Activated CD8-positive, alpha-beta memory T cell treated with anti-CD3 and anti-CD28 coated beads for 1 hour (primary cell): ENCODE measurements at places on chromosomes 3 and 15.

DNA sequence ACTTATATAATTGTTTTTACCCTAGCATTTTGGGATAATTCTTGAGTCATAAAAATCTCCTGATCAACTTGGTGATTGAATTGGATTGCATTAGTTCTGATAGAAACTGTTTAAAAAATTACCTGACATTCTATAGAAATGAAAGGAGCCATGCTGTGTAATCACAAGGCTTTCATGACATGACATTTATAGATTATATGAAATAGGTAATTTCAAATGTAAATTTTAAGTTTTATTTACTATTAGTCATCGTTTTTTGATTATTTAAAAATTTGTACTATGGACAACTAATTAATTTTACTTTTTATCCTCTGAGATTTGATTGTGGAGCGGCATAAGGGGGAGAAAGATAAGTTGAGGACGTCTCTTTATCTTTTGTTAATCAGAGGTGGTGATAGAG is 12.3 kb upstream of the CHD2 start:
- no peak for DNase-seq

DNA sequence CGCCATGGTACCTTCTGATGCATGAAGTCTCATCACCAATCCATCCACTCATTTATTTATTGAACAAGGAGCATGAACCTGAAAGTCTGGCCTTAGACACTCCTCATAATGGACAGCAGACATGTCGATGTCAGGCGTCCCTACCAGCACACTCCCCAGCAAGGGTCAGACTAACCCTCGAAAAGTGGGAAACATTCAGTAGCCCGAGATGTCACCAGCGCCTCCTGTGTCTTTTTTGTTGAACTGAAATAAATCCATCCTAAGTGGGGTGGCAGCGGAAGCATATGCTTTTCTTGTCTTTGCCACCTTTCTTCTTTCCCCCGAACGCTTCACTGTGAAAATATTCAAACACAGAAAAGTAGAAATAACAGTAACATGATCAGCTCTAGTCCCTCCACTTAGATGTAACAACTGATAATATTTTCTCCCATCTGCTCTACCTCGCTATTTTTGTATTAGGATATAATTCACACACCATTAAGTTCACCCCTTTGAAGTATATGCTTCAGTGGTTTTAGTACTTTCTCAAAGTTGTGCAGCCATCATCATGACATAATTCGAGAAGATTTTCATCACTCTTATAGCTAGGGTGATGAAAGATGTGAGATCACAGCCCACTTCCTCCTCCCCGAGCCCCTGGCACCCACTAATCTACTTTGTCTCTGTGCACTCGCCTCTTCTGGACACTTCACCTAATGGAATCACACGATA is 121.6 kb downstream of the ADAMTS17 start:
- DNase-seq: no peak

GRCh38 chr3:191369616-191370010 is 39.3 kb upstream of the UTS2B start:
- no peak for DNase-seq

DNA sequence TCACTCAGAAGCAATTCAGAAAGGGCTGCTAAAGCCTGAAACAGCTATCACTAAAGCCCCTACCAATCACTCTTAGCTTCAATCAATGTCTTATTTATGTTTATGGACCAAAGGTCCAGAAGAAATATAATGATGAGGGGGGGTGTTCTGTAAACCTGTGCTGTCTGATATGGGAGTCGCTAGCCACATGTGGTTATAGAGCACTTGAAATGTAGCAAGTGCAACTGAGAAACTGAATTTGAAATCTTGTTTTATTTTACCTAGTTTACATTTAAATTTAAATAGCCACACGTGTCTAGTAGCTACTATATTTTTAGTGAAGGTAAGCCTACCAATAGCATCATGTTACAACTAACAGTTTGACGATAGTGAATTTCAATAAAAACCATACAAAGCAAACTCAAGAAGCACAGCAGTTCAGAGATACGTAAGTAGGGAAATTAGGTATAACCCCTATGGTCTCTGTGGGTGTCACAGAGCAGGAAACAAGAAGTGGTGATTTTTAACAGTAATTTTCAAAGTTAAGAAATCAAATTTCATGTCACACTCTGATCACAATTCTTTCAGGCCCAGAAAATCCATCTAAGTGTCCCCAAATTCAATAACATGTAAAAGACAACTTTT is 3.6 kb downstream of the POU1F1 start:
- no peak for DNase-seq

DNA sequence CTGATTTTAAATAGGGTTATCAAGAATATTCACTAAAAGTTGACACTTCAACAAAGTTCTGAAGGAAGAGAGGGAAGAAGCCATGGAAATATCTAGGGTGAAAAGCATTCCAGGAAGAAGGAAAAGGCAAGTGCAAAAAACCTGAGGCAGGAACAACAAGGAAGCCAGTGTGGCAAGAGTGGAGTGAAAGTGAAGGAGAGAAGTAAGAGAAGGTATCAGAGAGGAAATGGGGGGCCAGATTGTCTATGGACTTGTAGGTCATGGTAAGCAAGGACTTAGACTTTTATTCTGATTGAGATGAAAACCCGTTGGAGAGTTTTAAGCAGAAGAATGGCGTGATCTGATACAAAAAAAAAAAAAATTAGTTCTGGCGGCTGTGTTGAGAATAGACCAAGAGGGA is 18.5 kb upstream of the ZNF609 start:
- no peak for DNase-seq

GRCh38 chr3:115652738-115653137 is 29.4 kb downstream of the GAP43 start:
- DNase-seq: no peak

- no peak for DNase-seq
Measured at GRCh38 chr15:94259121-94259751, 27.9 kb downstream of the MCTP2 start.

DNA sequence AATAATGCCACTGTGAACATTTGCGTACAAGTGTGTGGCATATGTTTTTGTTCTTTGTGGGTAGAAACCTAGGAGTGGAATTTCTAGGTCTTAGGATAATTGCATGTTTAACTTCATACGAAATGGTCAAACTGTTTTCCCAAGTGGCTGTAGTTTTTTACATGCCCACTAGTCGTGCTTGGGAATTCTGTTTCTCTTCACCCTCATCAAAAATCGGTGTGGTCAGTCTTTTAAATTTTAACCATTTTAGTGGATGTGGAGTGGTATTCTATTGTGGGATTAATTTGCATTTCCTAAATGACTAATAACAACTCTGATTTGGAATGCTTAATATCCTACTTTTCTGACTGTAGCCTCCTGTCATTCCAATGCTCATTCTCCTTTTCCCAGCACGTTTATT is 27.6 kb downstream of the ZFAND6 start:
- no peak for DNase-seq

DNA sequence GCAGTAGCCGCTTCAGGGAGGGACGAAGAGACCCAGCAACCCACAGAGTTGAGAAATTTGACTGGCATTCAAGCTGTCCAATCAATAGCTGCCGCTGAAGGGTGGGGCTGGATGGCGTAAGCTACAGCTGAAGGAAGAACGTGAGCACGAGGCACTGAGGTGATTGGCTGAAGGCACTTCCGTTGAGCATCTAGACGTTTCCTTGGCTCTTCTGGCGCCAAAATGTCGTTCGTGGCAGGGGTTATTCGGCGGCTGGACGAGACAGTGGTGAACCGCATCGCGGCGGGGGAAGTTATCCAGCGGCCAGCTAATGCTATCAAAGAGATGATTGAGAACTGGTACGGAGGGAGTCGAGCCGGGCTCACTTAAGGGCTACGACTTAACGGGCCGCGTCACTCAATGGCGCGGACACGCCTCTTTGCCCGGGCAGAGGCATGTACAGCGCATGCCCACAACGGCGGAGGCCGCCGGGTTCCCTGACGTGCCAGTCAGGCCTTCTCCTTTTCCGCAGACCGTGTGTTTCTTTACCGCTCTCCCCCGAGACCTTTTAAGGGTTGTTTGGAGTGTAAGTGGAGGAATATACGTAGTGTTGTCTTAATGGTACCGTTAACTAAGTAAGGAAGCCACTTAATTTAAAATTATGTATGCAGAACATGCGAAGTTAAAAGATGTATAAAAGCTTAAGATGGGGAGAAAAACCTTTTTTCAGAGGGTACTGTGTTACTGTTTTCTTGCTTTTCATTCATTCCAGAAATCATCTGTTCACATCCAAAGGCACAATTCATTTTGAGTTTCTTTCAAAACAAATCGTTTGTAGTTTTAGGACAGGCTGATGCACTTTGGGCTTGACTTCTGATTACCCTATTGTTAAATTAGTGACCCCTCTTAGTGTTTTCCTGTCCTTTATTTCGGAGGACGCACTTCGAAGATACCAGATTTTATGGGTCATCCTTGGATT is at the start of gene MLH1:
Gene MLH1 (plus strand): TSS at position 193 of the 958 bp plus-strand sequence. CDS start 30 bp downstream, at position 223.
- peak; percentile 98 for DNase-seq

DNA sequence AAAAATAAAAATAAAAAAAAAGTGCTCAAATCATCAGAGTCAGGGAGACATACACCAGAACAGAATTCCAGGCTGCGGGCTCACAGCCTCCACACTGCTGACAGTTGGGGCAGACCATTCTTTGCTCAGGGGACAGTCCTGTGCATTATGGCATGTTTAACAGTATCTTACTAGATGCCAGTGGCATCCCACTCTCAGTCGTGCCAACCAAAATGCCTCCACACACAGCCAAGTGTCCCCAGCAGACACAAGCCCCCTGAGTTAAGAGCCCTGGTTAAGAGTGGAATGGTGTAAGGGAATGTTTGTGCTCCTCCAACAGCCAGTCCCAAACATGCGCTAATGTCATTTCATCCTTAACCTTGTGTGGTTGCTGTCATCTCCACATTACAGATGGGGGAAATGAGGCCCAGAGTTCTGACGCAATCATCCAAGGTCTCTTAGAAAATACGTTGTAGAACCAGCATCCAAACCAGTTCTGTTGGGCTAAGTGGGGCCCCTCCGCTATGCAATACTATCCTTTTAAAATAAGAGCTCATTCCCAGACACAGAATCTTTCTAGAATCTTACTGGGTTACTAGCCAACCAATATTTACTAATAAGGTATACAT is 26.0 kb downstream of the CFAP92 start:
- no peak for DNase-seq

DNA sequence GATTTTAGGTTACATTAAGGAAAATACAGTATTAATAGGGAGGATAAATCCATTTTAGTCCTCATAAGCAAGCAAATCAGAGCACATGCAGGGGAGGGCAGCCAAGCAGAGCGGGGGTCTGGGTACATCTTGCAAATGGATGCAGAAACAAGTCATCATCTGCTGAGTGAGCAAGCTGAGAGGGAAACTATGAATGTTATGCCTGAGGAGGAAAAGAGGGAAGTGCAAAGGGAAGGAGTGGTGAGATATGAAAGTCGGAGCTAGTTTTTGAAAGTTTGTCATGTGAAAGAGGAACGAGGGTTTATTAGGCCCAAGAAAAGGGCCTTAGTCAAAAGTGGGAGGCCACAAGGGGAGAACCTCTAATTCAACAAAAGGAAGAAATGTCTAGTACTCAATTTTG is 15.4 kb downstream of the PTX3 start:
- no peak for DNase-seq

DNA sequence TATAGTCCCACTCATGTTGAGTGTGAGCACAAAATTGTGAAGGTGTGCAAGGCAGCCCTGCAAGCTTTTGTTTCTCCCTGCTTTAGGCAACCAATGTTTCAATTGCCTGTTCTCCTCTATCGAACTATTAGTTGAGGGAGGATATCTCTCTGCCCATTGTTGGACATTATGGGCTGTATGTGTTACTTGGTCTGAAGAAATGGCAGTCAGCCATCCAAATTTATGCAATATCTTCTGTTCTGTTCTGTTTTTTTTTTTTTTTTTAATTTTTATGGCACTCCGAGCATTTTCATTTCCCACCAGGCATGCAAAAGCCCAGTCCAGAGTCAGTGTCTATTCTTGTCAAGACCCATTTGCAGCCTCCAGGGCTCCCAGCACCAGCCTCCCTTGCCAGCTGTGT is 44.0 kb downstream of the ANAPC13 start:
- DNase-seq: no peak

- DNase-seq: no peak
Measured at GRCh38 chr15:38408576-38408975, 45.4 kb upstream of the FAM98B start.

GRCh38 chr3:177528306-177529070 is 331.2 kb upstream of the TBL1XR1 start:
- no peak for DNase-seq

GRCh38 chr3:87873136-87873535 is 185.7 kb downstream of the CGGBP1 start:
- DNase-seq: no peak
